AG09309 (cell line): ENCODE measurements at places on chromosomes 5 and 9.

- DNase-seq = no peak
Measured at GRCh38 chr5:24347158-24347557, 297.6 kb downstream of the CDH10 start.

DNA sequence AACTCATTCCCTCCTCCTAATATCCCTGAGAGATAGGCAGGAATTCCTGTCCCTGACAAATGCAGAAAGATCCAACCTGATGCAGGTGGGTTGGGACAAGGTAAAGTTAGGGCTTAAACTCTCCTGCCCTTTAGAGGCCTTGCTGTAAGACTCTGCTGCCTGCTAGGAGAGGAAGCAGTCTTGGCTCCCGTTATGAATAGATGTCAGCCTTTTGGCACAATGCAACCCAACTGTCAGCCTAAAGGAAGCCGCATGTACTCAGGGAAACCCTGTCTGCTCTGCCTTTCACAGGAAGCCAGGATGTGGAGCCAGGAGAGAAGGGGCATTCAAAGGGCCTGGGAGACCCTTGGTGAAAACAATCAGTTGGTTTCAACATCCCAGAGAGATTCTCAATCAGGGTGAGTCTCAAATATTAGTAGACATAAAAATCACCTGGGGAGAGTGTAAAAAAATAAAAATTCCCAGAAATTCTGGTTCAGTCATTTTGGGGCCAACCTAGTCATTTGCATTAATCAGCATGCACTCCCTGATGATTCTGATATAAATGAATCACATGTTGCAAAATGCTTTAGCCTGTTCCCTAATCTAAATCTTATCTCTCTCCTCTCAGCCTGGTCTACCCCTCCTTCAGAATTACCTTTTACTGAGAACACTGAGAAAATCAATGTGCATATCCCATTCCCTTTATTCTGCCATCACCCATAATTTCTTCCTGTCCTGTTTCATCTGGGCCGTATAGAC is 136.2 kb upstream of the TRIM32 start:
- no peak for DNase-seq

DNA sequence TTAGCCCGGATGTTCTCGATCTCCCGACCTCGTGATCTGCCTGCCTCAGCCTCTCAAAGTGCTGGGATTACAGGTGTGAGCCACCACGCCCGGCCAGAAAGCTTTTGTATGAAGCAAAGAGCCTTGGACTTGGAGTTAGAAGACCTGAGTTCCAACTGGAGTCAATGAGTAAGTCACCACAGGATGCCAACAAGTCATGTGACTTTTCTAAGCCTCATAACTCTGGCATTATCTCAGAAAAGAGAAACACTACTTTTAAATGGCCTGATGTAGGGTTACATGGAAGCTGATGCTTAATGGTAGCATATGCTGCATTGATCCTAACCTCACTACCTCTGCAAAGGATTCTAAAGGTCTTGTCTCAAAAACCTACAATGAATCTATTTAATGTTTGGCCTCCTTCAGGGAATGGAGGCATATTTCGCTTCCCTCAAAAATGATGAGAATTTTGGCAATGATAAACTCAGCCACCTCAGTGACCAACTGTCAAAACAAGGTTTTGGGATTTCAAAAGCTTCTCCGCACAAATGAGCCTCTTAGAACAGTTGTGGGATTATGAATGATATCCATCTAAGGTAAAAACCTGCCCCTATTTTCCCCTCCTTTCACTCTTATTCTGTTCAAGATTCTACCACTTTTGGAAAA is 236.8 kb downstream of the ACTL7B start:
- DNase-seq = no peak

- no peak for DNase-seq
Measured at GRCh38 chr9:74742792-74743730, 144.7 kb downstream of the TRPM6 start.

- no peak for DNase-seq
Measured at GRCh38 chr5:73436535-73437100, 12.0 kb downstream of the FOXD1 start.

DNA sequence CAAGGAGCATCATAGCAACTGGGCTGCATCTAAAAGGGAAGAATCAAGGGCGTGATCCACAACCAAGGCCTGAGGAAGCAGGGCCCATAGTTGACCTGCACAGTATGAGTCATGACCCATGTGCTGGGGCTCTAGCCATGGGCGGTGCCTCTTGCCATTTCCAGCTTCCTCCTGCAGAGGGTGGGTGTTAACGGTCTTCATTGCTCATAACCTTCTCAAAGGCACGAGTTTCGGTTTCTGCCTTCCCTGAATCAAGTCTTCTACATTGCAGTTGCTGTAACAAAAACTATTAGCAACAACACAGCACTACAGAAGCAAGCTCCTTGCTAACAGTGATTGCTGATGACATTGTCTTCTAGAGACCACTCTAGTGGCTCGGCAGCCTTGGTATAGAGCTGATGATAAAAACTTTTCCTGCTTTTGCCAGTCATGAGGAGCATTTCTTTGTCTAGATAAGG is 66.9 kb downstream of the CTSL start:
- peak; percentile 76 for DNase-seq

DNA sequence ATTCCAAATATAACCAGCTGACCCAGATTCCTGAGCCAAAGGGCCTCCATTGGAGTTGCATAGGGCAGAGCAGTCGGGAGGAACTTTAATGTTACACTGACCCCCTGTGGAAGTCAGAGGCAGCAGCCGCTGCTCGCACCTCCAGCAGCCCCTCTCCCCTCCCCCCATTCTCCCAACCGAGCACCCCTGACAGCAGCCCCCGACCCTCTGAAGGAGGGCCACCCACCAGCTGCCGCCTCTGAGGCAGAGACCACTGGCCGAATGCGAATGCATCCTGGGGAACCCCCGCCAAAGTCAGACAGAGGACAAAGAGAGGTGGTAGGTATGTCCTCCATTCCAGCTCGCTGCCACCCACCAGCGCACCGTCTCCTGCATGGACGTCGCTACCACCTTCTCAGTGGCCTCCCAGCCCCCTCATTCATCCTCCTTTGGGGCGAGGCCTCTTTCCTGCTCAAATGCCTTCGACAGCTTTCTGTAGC is 231.0 kb downstream of the CDK5RAP2 start:
- DNase-seq = no peak

DNA sequence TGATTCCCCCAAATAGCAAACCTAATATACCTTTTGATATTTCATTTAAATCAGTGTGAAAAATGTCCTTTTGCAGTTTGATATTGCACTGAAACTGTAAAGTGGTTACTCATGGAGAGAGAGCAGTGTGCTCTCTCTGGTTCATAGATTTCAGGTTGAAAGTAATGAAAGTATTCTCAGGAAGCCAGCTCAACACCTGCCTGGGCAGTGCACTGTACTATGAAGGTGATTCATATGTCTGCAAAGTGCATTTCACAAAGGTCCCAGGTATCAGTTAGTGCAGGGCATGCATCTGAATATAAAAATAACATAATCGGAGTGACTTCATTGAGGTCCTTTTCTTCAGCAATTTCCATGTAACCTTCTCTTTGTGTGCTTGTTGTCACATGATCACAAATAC is 274.3 kb downstream of the CDH18 start:
- no peak for DNase-seq

DNA sequence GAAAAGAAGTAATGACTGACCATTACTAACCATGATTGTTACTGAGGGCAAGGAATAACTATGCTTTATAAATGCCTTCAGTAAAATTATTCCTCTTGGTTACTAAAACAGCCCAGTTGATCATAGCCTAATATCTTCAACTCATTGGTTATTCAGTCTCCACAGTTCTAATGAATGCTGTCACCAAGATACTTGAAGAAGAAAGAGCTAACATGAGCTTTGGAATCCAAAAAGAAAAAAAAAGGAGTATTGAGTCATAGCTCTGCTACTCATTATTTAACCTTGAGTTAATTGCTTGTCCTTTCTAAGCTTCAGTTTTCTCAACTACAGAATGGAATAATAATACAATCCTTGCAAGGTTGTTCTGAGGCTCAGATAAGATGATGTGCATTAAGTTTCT is 187.7 kb downstream of the BRINP1 start:
- DNase-seq = no peak

DNA sequence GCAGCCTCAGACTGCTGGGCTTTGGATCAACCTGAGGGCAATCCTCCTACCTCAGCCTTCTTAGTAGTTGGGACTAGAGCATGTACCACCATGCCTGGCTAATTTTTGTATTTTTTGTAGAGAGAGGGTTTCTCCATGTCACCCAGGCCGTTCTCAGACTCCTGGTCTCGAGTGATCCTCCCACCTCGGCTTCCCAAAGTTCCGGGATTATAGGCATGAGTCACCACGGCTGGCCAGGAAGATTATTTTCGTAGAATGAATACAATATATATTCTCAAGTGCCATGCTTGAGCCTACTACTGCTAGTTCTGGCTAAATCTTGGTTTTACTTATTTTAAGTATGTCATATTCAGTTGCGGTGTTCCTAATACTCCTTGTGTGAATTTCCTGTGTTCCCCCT is 88.2 kb upstream of the CLINT1 start:
- no peak for DNase-seq

DNA sequence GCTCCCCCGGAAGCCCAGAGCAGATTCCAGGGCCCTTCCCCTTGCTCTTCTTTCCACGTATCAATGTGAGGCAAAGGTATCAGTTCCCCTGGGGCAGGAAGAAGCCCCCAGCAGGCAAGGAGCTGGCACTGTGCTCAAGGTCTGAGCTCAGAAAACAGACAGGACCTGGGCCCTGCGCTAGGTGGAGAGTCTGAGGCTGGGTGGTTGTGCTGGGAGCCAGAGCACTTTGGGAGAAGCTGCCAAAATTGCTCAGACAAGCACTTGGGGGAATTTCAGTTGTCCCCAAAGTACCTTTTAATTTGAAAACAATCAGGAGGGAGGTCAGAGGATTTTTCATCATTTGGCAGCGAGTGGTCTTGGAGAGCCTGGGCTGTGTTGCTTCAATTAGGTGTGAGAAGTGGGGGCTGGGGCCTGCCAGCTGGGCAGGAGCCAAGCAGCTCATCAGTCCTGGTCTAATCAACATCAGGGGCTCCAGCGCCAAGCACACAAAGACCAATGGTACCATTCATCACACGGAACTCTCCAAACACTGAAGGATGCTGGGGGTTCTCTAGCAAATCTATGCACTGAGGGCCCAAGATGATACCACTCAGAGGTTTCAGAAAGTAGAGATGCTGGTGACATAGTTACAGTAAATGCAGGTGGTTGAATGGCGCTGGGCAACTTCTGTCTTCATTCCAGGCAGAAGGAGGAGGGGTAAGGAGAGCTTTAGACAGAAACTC is 176.5 kb downstream of the SNX18 start:
- DNase-seq = no peak

- DNase-seq = no peak
Measured at GRCh38 chr9:136107953-136108647, 10.6 kb downstream of the TMEM250 start.

DNA sequence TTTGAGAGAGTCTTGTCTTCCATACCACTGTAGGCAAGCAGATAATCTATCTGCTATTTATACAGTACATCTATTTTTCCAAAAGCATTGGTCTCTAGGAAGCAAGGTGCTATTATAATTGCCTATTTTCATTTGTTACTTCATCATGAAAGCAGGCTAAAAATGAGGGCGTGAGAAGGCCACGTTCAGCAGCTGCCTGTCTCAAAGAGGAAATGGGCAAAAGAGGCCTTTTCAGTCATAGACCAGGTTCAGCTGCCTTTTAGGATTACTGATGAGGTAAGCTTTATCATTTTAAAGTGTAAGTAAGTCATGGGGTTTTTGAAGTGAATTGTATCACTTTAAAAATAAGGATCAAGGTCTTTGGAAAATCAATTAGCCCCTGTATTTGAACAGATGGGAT is 1091.1 kb upstream of the DMAC1 start:
- no peak for DNase-seq

- DNase-seq = no peak
Measured at GRCh38 chr5:127409246-127409917, 108.1 kb upstream of the PRRC1 start.

GRCh38 chr5:172751761-172752510 is 19.1 kb downstream of the DUSP1 start:
- DNase-seq = no peak

DNA sequence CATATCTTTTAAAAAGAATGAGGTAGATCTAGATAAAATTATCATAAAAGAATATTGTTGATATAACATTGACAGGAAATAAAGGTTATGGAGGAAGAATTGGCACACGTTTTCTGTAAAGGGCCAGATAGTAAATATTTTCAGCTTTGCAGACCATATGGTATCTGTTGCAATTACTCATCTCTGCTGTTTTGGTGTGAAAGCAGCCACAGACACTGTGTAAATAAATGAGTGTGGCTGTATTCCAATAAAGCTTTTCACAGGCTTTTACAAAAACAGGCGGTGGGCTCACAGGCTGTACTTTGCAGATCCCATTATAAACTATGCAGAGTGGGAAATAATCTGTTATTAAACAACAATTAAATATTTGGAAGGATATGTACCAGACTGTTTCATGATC is 87.4 kb downstream of the SGCD start:
- DNase-seq = no peak

- no peak for DNase-seq
Measured at GRCh38 chr5:175471196-175471595, 7.2 kb upstream of the SFXN1 start.

- DNase-seq = no peak
Measured at GRCh38 chr5:176915906-176916305, 16.8 kb upstream of the HK3 start.

GRCh38 chr5:81021951-81022687 is 62.0 kb downstream of the RASGRF2 start:
- DNase-seq = no peak

DNA sequence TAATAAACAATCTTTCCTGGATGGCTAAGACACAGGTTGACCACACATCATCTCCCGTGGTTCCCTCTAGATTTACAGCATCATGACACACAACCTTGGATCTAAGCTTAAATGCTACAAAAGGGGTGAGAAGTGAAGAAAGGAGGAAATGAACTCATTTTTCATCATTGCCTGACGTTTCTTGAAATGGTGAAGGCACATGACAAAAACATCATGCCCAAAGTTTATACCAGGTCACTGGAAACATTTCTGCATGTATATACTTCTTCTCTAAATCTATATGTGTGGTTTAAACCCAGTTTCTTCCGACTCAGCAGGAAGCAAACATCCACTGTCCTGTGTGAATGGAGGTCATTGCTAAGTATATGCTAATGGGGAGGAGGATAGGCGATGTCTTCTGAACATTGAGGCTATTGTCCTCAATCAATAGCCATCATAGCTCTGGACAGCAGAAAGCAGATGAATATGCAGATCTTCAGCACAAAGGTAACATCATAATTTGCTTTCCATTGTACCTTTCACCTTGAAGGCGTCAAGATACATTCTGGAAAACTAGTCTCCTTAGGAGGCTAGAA is 137.4 kb downstream of the MED27 start:
- no peak for DNase-seq
